Renal pelvis (tissue), 12 donors: ENCODE measurements at places on chromosomes 4 and X. TPM values are rescaled to one million over a fixed set of nuclear protein-coding genes. Genes with fewer than 3 reads are reported as not detected.

S100P gene
- polyA plus RNA-seq: 17.4 TPM

GATA1 gene
- polyA plus RNA-seq: 0.87 TPM

RADX gene
- polyA plus RNA-seq: 4.8 TPM

DNA sequence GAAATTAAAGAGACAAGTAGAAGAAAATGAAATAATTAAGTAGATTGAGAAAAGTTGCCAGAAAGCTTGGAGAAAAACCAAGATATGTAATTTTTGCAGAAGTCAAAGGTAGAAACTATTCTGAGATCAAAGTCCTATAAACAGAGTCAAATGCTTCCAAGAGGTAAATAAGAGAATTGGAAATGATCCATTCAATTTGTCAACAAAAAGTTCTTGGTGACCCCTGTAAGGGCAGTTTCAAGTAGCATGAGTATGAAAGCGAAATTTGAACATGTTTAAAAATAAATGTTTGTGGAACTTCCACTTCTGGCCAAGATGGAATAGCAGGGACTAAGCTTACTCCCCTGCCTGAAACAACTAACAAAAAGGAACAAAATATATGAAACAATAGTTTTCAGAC lies 562.0 kb downstream of the SMARCA1 start:
- no peak for DNase-seq

DNA sequence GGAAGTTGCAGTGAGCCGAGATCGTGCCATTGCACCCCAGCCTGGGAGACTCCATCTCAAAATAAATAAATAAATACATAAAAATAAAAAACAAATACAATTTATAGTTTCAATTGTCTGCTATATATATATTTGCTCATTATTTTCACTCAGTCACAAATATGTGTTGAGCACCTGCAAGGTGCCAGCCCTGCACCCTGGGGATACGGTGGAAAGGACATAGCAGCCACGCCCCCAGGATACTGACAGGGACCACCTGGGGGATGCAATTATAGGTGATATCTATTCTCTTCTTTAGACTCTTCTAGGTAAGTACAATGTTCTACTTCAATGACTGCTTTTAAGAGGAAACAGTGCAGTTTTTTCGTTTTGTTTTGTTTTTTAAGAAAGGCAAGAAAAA lies 85.0 kb downstream of the JAKMIP1 start:
- no peak for DNase-seq

GRCh38 chr4:76950956-76951671 lies 1.6 kb downstream of the SEPTIN11 start:
- DNase-seq: no peak
